AG08396 (cell line): ENCODE measurements at places on chromosomes 2 and 18.

- no peak for DNase-seq
These were observed 318.8 kb upstream of the EPAS1 start for GRCh38 chr2:45978302-45978859.

GRCh38 chr2:36027616-36028015 lies 328.0 kb upstream of the CRIM1 start:
- no peak for DNase-seq

GRCh38 chr2:217798743-217799562 lies 203.8 kb downstream of the TNS1 start:
- no peak for DNase-seq

DNA sequence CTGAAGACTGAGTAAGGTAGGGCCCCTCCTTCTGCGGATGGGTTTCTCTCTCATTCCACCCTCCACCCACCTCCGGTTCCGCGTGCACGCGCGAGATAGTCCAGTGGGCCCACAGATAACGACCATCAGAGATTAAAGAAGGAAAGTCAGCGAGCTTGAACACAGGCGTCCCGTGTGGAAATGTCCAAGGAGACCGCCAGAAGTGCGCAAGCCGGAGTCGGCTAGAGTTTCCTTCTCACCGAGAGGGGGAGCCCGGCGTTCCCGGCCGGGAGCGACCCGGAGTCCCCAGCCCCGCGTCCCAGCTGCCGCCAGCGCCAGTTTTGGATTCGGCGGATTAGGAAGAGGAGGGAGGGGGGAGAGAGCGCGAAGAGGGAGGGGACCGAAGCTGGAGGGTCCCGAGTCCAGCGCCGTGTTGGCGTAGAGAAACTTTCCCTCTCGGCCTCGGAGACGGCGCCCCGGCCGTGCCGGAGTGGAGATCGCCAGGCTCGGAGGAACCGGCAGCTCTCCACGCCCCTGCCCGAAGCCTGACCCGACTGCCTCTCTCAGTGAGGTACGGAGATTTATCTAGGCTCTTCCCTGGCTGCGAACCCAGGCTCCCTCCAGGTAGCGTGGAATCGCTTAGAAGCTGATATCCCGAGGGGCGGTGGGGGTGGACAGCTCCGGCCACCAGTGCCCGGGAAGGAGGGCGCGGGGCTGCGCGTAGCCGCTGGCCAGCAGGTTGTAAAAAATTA lies at the start of gene GULP1:
Gene GULP1, plus strand, starts transcription at position 258 of the 731 bp plus-strand sequence. CDS start 185,829 bp downstream, outside the sequence.
- DNase-seq = peak; percentile 79

- DNase-seq = no peak
These were observed 463.4 kb upstream of the ST6GAL2 start for GRCh38 chr2:107349329-107349728.

GRCh38 chr2:33111002-33111446 lies 164.3 kb downstream of the LTBP1 start:
- DNase-seq = no peak

DNA sequence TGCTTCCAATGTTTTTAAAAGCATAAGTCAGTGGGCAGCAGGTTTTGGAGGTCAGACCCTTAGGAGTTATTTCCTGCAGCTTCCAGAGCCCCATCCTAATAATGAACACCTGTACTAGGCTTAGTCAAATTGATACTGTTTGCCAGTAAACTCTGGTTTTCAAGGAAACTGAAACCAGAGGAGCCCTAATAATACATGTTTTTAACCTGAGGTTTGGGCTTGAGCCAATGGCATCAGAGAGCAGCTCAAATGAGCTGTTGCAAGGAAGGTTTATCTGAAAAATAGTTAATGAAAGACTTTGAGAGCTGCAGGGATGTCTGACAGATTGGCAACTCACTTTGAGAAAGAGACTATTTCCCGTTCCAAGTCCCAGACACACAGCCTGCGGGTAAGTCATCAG lies 54.6 kb downstream of the DCC start:
- no peak for DNase-seq

DNA sequence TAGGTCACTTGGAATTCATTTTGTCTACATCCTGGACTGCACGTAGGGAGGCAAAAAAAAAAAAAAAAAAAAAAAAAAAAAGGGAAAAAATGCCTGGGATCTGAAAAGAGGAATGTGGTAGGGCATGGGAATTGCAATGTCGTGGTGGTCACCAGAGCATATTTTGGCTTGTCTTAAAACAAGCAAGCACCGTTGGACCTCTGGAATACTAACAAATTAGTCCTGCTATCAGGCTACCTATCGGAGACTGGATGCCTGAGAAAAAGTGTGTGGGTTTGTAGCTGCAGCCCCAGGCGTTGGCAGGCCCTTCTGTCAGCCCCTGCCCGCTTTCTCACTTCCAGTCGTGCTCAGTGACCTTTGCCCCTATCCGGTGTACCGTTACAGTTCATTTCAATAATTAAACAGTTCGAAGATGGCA lies 588.5 kb upstream of the ZEB2 start:
- DNase-seq = no peak

- DNase-seq = no peak
These were observed 4.4 kb downstream of the KLHL41 start for GRCh38 chr2:169513926-169514325.

DNA sequence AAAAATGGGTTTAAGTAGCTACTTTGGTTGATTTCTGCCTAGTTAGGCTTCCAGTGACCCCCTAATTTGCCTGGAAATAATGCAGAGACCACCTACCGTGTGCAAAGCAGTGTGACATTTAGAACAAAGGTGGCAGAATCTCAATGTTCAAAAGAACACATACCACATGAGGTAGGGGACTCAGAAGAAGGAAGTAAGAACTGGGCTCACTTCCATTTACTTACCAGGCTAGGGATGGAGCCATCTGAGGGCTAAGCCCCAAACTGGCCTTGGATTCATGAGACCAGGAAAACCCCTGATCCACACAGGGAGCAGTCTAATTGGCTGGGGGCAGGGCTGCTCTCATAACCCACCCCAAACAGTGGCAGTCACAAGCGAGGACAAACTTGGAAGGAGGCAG lies 190.7 kb downstream of the NCKAP5 start:
- no peak for DNase-seq

GRCh38 chr2:224286923-224287322 lies 115.0 kb downstream of the FAM124B start:
- DNase-seq = no peak

DNA sequence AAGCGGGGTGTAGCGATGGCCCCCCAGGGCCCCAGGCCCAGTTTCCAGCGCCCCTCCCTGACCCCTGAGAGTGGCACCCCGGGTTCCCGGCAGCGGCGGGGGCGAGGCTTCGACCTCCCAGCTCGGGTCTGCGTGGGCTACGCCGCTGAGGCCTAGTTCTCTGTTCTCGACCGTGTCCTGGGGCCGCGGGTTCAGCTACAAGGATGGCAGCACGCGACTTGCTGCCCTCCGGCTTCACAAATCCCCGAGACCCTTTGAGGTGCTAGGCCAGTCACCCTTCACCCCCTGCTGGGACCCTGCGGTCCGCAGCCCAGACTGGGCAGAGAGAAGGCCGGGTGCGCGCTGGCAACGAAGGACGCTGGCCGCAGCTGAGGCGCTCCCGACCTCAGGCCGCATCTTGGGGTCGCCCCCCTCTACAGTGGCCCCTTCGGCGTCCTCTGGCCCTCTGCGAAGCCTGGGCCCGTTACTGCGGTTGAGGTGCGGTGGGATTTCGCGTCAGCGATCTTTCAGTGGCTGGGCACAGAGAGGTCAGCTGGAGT lies 1.2 kb downstream of the OTX1 start:
- DNase-seq = no peak

- DNase-seq = no peak
These were observed 108.5 kb upstream of the LYPD6 start for GRCh38 chr2:149221898-149222297.

- no peak for DNase-seq
These were observed 176.4 kb downstream of the ALK start for GRCh38 chr2:29744976-29745375.

GRCh38 chr2:45836316-45836715 lies 184.8 kb downstream of the PRKCE start:
- no peak for DNase-seq

- DNase-seq = no peak
These were observed 195.2 kb downstream of the GLI2 start for GRCh38 chr2:120930864-120931263.

GRCh38 chr2:126953483-126953882 lies 54.8 kb downstream of the TEX51 start:
- no peak for DNase-seq

- no peak for DNase-seq
These were observed 89.9 kb downstream of the MYO5B start for GRCh38 chr18:50105027-50105426.

- DNase-seq = peak; percentile 71
These were observed 2.8 kb downstream of the IRS1 start for GRCh38 chr2:226796840-226797288.

GRCh38 chr2:226773291-226773690 lies 26.3 kb downstream of the IRS1 start:
- DNase-seq = no peak

DNA sequence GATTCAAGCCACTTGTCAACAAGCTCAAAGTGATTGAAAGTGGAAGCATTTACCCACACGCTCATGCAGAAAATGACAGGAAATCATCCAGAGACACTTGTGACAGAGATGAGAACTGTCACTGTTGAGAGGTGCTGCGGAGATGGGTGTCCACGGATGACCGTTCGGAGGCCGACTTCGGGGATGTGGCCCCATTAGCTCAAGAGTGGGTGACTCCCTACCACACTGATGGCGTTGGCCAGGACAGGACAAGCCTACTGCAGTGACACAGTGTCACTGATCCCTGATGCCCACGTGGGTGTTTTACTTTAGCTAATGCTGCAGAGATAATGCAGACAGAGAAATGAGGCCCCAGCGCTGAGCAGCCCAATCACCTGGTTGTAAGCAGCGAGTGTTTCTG lies 81.5 kb upstream of the YWHAQ start:
- DNase-seq = no peak

DNA sequence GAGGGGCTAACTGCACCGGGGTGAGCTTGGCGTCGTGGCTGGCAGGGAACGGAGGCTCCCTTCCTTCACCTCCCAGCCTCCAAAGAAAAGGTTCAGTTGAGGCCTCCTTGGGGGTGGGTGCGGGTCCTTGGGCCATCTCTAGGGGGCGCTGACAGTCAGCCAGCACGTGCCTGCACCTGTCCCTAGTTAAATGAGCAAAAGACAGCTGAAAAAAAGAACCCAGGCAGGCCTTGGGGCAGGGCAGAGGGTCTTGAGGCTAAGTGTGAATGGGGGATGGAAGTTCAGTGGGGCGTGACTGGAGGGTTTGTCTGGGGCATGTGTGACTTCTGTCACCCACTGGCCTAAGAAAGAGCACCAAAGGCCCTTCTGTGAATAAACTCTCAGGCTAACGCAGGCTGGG lies 56.4 kb downstream of the ZFP36L2 start:
- DNase-seq = no peak

GRCh38 chr2:95270541-95271081 lies 3.6 kb upstream of the PROM2 start:
- no peak for DNase-seq

DNA sequence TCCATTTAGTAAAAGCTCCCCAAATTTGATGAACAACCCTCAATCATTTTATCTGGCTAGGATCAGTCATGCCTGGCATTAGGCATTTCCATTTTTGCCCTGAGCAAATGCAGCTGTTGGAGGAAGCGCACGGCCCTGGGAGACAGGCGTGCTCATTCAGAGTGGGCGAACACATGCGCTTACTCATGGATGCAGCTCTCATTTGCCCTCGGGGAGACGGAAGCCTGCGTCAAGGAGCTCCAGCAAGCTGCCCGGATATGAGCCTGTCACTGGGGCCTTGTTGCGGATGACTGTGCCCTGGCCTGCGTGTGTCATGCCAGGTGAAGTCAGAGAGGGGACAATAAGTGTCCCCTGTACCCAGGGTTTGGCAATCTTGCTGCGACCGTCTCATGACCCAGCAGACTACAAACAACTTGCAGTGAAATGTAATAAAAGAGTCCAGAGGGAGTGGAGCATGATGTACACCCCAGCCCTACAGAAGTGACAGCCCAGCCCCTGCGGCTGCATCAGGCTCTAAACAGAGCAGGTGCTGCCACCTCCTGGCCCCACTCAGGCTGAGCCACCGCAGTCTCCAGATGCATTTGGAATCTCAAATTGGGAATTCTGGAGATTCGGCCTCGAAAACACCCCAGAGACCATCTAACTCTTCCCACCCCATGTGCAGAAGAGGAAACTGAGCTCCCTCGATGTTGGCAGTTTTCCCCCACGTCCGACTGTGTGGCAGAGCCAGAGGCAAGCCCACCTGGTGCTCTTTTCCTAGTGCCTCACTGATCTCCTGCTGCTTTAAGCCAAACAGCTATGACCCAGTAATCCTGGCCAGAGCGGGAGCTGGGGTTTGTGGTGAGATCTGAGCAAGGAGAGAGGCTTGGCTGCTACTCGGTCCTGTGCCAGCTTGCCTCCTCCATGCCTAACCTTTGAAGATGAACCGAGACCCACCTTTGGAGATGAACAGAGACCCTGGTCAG lies 105.0 kb upstream of the ALK start:
- peak; percentile 66 for DNase-seq

GRCh38 chr2:46719487-46719886 lies 196.1 kb downstream of the MCFD2 start:
- no peak for DNase-seq

DNA sequence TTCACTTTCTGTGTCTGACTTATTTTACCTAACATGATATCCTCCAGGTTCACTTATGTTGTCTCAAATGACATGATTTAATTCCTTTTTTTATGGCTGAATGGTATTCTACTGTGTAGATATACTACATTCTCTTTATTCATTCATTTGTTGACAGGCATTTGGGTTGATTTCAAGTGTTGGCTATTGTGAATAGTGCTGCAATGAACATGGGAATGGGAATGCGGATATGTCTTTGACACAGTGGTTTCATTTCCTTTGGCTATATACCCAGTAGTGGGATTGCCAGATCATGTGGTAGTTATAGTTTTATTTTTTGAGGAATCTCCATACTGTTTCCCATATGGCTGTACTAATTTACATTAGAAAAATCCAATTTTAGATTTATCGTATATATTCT lies 195.4 kb upstream of the KLHL14 start:
- no peak for DNase-seq

- no peak for DNase-seq
These were observed 871 bp upstream of the ALS2 start for GRCh38 chr2:201781557-201782051.
